ENCODE measurements at places on chromosomes 12 and 14.

DNA sequence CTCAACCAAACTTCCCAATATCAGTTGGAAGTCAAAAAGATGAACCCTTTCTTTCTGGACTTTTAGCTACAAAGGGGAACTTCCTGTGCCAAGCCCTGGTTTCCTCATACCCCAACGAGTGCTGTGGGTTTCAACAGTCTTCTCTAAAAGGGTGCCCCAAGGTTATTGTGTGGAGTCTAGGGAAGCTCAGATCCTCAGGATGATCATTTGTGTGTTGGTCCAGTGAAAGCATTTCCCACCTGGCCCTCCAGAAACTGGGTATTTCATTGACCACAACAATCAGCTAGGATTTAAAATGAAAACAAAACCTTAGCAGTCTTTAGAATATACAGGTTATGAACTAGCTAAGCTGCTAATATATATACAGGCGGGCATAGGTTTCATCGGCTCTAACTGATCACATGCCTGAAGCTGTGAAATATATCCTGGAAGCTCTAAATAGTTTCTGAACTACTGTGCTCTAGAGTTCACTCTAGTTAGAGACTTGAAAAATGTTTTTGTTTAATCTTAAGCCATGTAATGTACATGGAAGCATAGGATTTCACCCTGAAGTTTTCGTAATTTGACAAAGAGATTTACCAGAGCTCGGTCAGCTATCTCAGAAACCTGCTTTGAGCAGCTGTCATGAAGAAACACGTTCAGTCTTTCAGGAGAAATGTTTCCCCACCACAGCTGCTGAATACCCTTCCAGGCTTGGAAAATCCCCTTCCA, 29.6 kb downstream of the P2RX4 start:
- no peak for DNase-seq

DNA sequence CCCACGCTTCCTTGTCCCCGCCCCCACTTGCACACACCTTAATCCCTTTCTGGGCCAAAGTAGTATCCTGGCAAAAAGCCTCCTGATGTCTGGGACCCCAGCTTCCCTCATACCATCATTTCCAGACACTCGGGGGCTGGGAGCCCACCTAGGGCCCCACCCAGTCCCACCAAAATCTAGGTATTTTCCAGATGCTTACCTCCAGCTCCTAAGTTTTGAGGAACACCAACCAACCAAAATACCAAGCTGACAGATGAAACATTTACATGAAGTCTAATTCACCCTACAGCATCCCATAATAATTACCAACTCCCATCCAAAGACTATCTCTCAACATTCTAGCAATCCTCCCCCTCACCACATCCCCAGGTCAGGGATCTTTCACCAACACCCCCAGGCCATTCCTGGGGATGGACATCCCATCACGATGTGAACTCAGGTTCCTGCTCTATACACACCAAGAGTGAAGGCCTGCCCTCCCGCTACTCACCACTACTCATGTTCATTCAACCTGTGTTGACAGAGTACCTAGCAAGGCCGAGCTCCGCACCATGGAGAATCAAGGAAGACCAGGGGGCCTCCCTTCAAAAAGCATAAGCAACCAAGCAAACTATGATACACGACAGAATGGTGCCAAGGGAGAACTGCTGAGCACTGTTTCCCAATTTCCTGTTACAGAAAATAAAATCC, 1.6 kb upstream of the CHD4 start:
- no peak for DNase-seq

- DNase-seq = no peak
Measured at GRCh38 chr12:132196038-132196872, 52.0 kb downstream of the NOC4L start.

DNA sequence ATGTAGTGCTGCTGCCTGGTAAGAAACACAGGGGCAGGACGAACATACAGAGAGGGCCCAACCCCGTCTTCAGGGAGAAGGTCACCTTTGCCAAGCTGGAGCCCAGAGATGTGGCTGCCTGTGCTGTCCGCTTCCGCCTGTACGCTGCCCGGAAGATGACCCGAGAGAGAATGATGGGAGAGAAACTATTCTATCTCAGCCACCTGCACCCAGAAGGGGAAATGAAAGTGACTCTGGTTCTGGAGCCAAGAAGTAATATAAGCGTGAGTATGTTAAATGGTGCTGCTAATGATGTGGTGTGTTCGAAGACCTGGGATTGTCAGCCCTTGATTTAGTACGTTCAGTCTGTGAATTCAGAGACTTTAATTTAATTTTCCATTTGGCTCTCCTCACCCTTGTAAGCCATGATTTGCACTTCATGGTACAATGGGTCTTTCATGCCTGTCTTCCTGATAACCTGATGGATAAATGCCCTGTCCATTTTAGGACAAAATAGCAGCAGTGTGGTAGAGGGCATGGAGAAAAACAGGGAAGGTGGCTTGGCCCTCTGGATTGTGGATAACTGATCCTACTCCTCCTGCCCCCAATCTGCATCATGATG, 318.9 kb downstream of the SNAPC1 start:
- DNase-seq = no peak

DNA sequence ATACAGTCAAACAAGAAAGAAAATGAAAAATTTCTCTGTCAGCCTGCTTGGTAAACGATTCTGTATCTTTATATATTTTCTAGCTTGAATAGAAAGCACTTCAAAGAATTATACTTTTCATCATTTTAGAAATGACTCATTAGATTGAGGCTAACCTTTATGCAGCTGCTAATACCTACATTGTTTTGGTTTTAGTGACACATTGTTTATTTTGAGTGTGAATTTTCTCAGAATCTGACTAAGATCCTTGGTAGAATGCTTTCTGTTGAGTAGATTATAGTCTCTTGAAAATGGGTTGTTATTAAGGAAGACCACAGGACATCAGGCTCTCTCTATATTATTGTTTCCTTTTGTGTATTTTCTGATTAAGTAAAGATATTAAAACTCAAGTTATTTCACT, at the start of gene PMCH:
TSS of gene PMCH (minus strand) at position 45 of the 400 bp plus-strand sequence. CDS start 63 bp downstream, outside the sequence.
- no peak for DNase-seq

DNA sequence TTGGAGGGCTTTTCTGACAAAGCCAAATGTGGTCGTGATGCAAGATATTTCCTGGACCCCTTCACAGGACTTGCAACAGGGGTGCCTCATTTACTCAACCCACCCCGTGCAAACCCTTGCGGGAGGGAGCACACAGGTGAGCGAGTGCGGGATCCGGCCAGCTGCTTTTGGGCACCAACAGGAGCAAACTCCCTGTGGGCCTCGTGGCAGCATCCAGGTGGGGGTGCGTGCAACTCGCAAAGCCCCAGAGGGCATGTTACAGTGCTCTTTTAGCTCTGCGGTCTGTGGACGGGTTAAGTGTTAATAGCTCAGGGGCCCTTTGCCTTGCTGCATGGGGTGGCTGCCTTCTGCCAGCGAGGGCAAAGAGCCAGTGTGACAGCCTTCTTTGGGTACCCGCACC, 707.6 kb upstream of the MDGA2 start:
- no peak for DNase-seq

- no peak for DNase-seq
Measured at GRCh38 chr12:96473394-96474093, 15.8 kb upstream of the CFAP54 start.

Measured in NCI-H2171 (cell line).